Stimulated activated CD8-positive, alpha-beta memory T cell treated with anti-CD3 and anti-CD28 coated beads, Interleukin-4, amount 100 ng/mL, for 48 hours (primary cell): ENCODE measurements at places on chromosomes 11 and 22.
A peak's percentile ranks its signal among the peaks of the same experiment; 100 is the strongest.

DNA sequence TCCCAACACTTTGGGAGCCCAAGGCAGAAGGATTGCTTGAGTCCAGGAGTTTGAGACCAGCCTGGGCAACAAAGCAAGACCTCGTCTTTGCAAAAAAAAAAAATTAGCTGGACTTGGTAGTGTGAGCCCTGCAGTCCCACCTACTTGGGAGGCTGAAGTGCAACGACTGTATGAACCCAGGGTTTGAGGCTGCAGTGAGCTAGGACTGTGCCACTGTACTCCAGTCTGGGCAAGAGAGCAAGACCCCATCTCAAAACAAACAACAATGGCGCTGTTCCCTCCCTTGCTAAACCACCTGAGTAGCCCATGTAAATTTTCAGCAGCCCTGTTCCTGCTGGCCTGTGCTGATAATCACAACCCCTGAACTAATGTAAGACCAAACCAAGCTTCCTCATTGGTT, 3.1 kb downstream of the LAMTOR1 start:
- DNase-seq = no peak

DNA sequence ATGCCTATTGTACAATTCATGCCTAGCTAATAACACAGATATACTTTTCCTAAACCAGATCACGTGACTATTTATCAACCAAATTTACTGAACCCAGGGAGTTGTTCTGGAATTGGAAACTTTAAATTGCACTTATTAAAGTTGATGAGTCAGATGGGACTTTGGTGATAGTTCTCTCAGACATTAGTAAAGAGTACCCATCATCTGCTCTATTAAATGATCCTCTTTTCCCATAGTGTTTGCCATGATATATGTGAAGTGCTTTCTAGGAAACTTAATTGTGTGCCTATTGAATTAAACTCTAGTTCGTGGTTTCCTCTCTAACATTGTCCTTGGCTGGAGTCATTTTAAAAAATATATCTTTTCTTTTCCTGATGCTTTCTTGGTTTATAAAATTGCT, 99.0 kb downstream of the UVRAG start:
- DNase-seq = no peak

GRCh38 chr11:48033918-48034341, 53.6 kb downstream of the PTPRJ start:
- no peak for DNase-seq

DNA sequence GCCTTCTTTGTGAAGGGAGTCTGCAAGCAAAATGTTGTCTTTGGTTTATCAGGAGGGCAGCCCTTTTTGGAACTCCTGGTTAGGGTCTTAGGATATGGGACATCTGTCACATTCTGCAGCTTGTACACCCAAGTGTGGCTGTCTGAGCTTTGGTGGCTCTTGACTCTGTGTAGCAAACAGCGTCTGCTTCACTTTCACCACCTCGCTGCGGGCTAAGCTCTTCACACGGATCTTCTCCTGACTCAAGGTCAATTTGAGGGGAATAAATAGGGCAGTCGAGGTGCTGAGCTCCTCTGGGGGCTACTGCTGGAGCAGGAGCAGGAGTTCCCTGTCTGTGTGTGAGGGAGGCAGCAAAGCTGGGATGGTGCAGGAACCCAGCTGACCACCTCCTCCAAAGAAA, 10.6 kb downstream of the MICAL2 start:
- no peak for DNase-seq

DNA sequence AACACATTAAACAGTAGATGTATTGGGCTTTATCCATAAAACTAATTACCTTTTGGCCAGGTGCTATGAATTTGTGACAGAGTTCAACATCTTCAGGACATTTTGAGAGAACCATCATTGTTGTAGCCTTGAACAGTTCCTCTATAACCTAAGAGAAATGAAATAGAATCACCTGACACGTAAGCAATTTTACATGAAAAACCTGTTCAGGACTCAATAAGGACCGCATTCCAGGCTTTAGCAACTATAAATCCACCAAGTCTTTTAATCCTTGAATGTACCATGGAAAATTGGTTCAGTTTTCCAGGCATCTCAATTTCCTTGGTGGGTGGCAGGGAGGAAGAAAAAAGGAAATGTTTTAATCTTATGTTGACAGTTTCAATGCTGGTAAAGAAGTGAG, 60.9 kb upstream of the GAB2 start:
- DNase-seq = no peak

DNA sequence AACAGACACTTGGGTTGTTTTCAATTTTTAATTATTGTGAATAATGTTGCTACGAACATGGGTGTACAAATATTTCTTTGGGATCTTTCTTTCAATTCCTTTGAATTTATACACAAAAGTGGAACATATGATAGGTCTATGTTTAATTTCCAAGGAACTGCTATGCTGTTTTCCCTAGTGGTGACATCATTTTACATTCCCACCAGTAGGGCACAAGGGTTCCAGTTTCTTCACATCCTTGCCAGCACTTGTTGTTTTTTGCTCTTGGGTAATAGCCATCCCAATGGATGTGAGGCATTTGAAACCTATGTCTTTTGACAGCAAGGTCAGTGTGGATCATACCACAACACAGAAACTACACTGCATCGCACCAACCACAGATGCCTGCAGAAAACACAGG, 41.8 kb upstream of the SCN3B start:
- no peak for DNase-seq

DNA sequence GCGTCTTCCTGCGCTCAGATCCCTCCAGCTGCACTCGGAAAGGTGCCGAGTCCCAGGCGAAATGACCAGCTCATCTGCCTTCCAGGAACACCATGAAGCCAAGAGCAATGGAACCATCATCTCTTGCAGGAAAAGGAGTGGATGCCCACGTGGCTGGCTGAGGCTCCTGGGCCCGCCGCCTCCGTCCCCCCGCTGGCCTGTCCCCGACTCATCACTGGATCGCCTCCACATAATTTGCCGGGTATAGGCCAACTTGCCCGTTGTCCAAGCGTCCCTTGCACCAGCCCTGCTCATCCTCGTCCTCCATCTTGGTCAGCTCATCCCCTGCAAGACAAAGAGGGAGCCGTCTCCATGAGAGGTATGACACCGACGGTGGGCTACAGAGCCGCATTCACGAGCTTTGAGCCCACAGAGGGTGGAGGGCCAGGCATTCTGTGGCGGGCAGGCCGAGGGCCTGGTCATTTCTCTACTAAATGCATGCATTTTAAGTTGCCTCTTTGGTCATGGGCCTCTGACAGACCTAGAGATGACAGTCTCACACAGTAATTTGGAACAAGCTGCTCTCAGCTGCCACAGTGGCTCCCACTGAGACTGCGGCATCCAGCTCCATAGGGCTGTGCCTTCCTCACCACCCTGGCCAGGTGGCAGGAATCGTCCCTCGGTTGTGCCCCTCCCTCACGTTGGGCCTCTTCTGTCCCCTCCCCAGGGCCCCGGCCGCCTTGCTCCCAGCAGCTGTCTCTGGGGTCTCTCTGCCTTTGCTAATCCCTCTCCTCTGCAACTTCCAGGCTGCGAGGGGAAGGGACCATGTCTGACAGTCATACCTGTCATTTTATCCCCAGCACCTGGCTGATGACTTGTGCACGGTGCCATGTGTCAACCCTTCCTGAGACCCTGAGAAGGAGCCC, 14.3 kb upstream of the ARFGAP3 start:
- no peak for DNase-seq

DNA sequence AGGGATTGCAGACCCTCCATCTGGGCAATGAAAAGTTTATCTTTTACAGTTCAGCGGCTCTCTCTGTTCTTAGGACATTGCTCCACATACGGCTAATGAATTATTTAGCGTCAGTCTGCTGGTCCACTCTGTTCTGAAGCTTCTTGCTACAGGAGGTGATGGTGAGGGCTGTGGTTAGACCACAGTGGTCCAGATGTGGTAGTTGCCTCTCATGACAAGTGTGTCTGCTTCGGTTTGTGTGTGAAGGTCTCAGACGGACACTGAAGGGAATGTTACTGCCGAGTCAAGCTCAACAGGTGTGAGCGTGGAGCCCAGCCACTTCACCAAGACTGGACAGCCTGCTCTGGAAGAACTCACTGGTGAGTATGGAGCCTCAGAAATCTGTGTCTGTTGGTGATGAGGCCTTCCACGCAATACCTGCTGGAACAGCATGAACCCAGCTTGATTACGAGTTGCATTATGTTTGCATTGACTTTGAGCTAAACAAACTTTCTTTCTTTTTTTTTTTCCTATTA, 220.8 kb downstream of the DBX1 start:
- no peak for DNase-seq

DNA sequence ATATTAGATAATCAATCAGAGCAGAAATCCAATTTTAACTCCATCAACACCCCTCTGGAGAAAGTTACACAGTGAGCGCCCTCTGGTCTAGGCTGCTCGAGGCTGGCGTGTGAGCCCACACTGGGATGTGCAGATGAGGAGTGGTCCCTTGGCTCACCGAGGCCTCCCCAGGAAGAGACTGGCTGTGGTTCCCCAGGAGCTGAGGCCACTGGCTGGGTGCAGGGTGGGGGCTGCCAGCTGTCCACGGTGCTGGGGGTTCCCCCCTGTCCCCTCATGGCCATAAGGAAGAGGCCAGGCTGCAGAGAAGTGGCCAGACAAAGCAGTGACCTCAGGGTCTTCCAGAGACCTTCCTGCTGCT, 750.7 kb downstream of the BRD1 start:
- no peak for DNase-seq

GRCh38 chr11:2862395-2863275, 22.9 kb downstream of the CDKN1C start:
- DNase-seq = no peak

GRCh38 chr11:121236115-121237001, 56.2 kb upstream of the SC5D start:
- DNase-seq = no peak

- DNase-seq = no peak
Observed at GRCh38 chr11:47857892-47858543, 9.9 kb upstream of the NUP160 start.

- DNase-seq = no peak
Observed at GRCh38 chr11:89612096-89612495, 98.0 kb upstream of the TRIM77 start.

DNA sequence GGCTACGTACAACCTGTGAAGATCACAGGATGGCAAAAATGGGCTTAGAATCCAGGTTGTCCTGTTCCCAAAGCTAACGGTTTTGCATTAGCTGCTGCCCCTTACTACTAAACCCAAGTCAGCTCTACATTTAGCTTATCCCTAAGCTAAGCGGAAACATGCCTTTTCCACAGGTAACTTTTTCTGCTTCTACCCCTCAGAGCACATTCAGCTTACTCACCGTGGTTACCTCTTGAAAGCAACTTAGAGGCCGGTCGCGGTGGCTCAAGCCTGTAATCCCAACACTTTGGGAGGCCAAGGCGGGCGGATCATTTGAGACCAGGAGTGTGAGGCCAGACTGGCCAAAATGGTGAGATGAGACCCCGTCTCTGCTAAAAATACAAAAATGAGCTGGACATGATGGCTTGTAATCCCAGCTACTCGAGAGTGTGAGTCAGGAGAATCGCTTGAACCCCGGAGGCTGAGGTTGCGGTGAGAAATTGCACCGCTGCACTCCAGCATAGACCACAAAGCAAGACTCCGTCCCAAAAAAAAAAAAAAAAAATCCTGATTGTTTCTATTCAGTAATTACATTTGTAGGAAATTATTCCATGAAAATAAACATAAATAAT, 790 bp upstream of the TMEM41B start:
- peak; percentile 34 for DNase-seq

- DNase-seq = no peak
Observed at GRCh38 chr11:9138612-9139579, 47.5 kb upstream of the SCUBE2 start.

GRCh38 chr11:134519788-134520187, 107.7 kb upstream of the B3GAT1 start:
- no peak for DNase-seq

GRCh38 chr22:38862375-38863329, 9.4 kb downstream of the CBX6 start:
- no peak for DNase-seq

DNA sequence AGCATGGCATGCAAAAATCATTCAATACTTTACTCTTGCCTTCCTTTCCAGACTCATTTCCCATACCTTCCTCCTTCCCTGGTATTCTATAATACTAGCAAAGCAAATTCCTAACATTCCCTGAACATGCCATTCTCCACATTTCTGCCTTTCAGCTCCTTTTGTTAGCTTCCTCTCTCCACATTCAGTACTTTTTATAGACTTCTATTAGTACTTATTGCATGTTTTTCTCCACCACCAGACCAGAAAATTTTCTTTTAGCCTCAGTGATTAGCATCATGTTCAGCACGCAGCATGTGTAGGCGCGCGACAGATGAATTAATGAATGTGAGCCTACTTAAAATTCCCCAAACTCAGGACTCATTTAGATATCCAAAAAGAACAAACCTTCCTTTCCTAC, 935.3 kb downstream of the DLG2 start:
- DNase-seq = no peak

- DNase-seq = no peak
Observed at GRCh38 chr11:119612814-119613213, 116.2 kb downstream of the NECTIN1 start.

GRCh38 chr22:37335806-37336199, 53.5 kb downstream of the CYTH4 start:
- DNase-seq = no peak

DNA sequence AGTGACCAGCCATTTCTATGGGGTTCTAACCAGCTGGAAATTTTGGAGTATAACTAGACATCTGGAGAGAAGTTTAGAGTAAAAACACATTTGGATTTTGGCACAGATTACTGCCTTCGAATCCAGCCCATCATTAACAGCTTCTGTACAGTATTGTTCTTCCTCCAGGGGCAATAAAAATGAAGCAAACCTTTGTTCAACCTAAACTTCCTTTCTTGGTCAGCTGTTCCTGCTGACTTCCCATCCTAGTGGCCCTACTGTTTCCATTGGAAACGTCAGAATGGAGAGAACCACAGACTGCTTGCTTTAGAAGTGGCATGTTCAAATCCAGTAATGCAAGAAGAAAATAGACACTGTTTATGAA, 203.7 kb upstream of the MTMR2 start:
- DNase-seq = no peak

GRCh38 chr11:8593935-8594909, at the start of gene STK33:
Gene STK33 (minus strand): TSS chr11:8594228. CDS start chr11:8474905, 119,323 bp downstream.
- peak; percentile 79 for DNase-seq

DNA sequence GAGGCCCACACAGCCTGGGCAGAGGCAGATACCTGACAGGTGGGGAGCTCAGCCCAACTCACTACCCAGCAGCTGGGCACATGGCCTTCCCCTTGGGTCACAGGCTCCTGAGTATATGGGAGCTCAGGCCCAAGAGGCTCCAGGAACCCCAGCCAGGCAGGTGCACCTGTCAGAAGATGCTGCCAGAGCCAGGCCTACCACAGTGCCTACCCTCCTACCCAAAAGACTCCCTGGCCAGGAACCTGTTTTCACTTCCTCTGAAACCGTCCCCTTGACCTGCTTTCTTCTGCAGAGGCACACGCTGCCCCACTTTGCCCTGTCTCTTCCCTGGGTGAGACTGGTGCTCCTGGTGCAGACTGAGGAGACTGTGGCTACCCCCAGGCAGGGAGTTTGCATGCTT, 2.9 kb downstream of the CHID1 start:
- no peak for DNase-seq

GRCh38 chr11:77449784-77450183, 24.1 kb downstream of the PAK1 start:
- DNase-seq = no peak

GRCh38 chr11:111540114-111540936, at the start of gene LAYN:
Gene LAYN (plus strand): TSS chr11:111540720. CDS start chr11:111540844, 124 bp downstream.
- DNase-seq = peak; percentile 66

GRCh38 chr11:2791521-2792380, 92.0 kb upstream of the KCNQ1OT1 start:
- peak; percentile 39 for DNase-seq
